ENCODE measurements at places on chromosomes 12 and 14.

DNA sequence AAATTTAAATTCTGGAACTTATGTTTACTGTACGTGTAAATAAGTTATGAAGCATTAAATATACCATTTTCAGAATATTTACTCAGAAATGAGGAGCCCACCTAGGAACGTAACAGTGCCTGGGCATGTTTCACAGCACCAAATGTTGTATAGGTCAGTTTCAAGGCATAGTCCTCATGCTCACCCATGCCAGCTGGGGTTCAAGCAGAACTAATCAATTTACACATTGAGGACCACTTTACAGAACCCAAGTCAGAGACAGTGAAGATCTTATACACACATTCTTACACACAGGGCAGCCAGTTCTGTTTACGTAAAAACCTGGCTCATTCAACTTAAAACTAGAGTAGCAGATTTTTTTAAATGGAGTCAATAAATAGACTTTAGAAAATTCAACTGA is 2.0 kb downstream of the KICS2 start:
- DNase-seq: no peak

DNA sequence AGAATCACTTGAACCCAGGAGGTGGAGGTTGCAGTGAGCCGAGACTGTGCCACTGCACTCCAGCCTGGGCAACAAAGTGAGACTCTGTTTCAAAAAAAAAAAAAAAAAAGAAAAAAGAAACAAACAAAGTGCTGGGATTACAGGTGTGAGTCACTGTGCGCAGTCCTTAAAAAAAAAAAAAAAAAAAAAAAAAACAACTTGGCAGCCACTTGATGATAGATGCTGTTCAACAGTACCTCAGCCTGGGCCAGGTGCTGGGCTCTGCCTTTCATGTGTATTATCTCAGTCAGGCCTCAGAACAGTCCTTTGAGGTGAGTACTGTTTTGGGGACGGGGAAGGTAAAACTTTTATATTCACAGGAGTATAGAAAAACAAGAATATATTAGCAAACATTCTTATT is 9.6 kb downstream of the ACADS start:
- no peak for DNase-seq

DNA sequence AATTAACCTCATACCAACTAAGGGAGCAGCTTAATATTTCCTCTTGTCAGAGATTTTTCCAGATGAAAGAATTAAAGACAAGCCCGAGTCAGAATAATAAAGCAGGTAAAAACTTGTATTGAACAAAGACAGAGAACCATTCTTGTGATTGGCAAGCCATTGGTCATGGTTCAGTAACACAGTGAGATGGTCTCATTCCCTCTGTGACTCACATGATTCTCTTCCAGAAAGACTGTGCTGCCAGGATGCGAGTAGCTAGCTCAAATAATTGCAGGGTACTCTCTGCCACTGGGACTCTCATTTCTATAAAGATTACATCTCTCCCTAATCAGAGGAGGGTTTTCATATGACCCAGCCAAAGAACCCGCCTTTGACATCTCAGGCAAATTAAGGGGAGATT is 179.4 kb downstream of the PHLDA1 start:
- no peak for DNase-seq

DNA sequence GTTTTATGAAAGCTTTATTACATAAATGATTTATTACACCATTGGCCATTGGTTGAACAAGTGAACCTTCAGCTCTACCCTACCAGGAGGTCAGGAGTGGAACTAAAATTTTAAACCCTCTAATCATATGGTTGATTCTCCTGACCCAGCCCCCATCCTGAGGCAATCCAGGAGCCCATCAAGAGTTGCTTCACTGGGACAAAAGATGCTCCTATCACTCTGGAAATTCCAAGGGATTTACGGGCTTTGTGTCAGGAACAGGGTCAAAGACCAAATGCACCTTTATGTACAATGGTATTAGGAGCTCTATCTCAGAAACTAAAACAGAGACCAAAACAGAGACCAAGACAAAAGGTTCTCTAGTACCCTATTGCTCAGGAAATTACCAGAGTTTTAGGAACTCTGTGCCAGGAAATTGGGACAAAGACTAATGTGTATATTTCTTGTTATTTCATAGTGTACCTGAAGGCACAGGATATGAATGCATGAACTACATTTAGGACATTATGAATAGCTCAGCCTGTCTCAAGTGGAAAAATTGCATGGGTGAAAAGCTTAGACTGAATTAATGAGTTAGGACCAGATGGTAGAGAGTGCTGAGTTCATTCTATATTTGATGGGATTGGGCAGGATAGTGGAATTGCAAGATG is 171.7 kb upstream of the FLRT2 start:
- DNase-seq: no peak

DNA sequence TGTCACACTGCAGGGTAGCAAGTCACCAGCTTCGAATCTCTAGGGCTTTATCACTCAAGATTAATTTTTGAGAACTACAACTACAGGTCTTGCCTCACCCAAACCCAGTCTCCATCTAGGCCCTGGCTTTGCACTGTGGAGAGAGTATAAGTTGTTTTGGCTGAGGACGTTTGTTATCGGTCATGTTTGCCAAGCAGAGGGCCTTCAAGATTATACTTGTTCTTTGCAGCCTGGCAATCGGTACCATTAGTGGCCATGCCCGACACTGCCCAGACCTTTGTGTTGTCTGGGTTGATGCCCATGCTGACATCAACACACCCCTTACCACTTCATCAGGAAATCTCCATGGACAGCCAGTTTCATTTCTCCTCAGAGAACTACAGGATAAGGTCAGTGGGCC is 25.7 kb downstream of the ARG2 start:
- no peak for DNase-seq

GRCh38 chr14:95763875-95764274 is 50.0 kb upstream of the TCL1A start:
- DNase-seq: no peak

DNA sequence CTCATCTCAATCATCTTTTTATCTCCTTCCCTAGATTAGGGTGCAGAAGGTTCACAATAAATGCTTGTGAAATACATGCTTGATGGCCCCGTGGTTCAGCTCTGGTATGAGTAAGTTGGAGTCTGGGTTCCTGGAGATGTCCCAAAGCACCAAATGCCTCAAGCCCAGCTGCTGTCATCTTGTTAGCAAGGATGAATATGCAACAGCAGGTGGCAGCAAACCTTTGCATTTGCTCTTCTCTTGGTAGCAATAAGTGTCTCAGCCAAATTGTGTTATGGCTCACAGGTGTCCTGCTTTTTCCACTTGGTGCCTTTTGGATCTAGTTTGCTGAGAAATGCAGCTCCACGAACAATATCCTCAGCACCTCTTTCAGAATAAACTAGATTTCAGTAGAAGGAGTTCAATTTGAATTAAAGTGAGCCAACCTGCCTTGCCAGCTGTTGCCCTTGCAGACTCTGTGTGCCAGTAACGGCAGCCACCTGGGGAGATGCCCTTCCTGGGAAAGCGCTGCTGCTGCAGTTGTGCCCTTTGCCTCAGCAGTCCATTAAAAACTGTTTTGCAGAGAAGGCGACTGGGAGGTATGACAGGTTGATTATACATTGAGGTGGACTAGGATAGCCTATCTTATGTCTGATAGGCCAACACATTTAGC is 417.3 kb downstream of the SNAPC1 start:
- DNase-seq: no peak

- no peak for DNase-seq
Measured at GRCh38 chr12:28121433-28121832, 68.8 kb upstream of the CCDC91 start.

DNA sequence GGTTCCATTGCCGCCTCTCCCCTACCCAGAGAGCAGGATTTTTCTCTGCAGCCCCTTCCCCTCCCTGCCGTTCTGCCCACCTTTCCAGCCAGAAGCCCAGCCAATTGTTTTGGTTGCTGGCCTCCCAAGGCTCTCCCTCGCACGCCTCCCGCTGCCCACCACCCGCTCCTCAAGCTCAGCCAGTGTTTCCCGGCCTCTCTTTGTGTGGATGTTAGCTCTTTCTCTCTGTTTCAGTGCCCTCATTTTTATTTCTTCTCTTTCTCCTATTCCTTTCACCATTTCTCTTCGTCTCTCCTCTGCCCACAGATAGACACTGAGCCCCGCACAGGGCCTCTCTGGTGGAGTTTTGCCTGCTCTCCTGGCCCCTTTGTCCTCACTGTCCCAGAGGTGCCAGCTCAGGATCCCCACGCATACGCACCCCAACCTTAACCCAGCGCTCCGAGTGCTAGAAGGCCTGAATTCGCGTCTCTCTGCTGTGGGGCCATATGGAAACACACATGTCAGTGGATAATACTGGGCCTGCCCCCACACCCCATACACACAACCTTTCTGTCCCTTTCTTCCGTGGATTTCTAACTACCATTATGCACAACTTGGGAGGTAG is 54.9 kb downstream of the SMUG1 start:
- DNase-seq: no peak

DNA sequence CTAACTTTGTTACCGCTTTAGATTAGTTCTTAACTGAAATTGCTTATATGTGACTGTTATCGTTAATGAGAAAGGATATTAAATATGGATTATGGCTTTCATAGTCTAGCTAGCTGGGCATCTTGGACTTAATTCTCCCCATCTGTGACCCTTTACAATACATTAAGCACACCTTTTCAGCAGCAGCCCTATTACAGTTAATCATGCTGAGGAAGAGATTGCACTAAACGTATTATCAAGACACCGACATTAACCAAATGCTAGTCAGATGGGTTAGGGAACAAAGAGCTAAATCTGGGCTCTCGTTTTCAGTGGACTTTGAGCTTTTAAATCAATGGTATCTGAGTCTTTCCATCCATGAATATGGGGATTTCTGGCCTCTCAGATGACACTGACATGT is 447.5 kb upstream of the DCN start:
- DNase-seq: no peak

GRCh38 chr14:76755610-76756370 is 5.5 kb upstream of the VASH1 start:
- no peak for DNase-seq

- DNase-seq: no peak
Measured at GRCh38 chr12:22577667-22578066, 33.3 kb upstream of the C2CD5 start.

DNA sequence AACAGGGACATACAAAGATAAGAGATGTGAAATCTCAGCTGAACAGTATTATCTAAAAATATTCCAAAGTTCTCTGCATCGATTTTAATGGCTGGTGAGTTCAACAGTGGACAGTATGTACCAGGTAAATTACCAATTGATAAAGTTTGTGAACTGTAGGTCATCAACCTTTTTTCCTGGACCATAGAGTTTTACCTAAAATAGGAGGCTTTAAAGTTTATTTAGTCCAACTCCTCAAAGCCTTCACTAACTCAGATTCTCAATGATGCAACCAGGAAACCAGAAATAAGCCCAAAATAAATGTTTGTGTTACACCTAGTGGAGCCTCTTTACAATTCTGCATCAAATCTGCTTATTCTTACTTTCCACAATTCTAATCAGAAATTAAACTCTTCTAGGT is 205.8 kb downstream of the ANO6 start:
- no peak for DNase-seq

- DNase-seq: no peak
Measured at GRCh38 chr12:69415471-69416275, 54.5 kb upstream of the FRS2 start.

DNA sequence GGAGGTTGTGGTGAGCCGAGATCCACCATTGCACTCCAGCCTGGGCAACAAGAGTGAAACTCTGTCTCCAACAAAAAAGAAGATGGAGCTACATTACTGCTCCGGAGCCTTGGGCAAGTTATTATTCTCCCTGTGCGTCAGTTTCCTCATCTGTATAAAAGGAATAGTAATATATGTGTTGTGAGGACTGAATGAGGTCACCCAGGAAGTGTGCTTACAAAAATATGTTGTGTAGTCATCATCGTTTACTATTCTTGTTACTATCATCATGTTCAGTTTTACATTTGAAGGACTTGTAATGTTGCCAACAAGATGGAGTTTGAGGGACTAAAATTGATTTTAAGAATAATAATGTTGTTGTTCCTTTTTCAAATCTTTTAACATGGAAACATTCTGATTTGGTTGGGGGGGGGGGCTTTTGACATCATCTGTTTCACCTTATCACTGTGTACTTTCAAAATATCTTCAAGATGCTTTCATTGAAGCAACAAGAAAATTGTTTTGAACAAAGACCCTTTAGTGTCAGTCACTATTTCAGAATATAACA is 156.8 kb downstream of the PDE3A start:
- no peak for DNase-seq

- no peak for DNase-seq
Measured at GRCh38 chr14:87888136-87888999, 104.6 kb downstream of the GALC start.

GRCh38 chr12:47742253-47742825 is 16.3 kb downstream of the RAPGEF3 start:
- DNase-seq: peak; percentile 66

DNA sequence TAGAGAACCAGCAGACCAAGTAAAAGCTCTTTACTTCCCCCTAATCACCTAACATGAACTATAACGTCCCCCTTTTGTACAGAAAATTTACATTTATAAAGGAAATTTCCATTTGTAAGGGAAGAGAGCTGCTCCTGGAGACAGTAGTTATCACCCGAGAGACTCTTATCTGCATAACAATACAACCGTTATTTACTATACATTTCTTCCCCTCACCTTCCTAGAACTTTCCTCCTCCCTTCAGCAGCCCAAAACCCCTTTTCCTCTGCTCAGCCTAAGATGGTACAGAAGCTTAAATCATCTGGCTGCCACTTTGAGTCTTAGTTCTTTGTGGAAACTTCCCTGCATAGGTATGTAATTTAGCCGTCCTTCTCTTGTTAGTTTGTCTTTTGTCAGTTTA is 40.4 kb upstream of the ETV6 start:
- DNase-seq: no peak
